PC-9 (cell line): ENCODE measurements at places on chromosomes 2 and 18. TPM values are rescaled to one million over a fixed set of nuclear protein-coding genes. Genes with fewer than 3 reads are reported as not detected.

The LIMS3 gene
- 1.4 and 2.3 TPM in 2 replicates for total RNA-seq

The SP9 gene
- total RNA-seq, result not detected in 2 replicates

DNA sequence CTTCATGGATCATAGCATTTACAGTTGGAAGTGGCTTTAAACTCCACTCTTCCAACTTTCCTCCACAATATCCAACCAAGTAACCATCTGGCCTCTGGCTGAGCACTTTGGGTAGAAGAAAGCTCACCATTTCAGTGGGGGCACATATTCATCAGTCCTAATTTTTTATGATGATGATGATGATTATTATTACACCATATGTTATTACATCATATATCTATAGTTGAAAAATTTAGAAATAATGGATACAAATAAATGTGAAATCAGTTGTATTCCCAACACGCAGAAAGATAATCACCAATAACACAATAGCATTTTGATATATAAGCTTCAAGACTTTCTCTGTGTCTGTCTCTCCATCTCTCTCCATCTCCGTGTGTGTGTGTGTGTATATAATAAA is 26.6 kb upstream of the ZCCHC2 start:
- no peaks in the 10 kb centered on the region for H3K27me3 ChIP-seq
- no peaks in the 10 kb centered on the region for H3K36me3 ChIP-seq
- DNase-seq, result no peak
- no peak overlapping the region for H3K4me3 ChIP-seq
- H3K4me1 ChIP-seq, result no peaks in the 10 kb centered on the region

- H3K4me1 ChIP-seq, result no peaks in the 10 kb centered on the region
- no peak overlapping the region for H3K27ac ChIP-seq
- no peak overlapping the region for H3K4me3 ChIP-seq
- DNase-seq, result no peak
- no peaks in the 10 kb centered on the region for H3K36me3 ChIP-seq
Observed at GRCh38 chr2:228409493-228409892, 228.0 kb upstream of the SPHKAP start.

The NFATC1 gene
- 2.6 and 2.9 TPM in 2 replicates for total RNA-seq

The NEU4 gene
- total RNA-seq, result 0.90 and 0.92 TPM in 2 replicates

GRCh38 chr2:177597759-177598158 is 205.2 kb downstream of the AGPS start:
- no peaks in the 10 kb centered on the region; the same call in 1 of the 2 replicates for H3K27me3 ChIP-seq
- no peak overlapping the region for H3K27ac ChIP-seq
- no peak for DNase-seq
- H3K4me3 ChIP-seq, result no peak overlapping the region
- no peaks in the 10 kb centered on the region for H3K4me1 ChIP-seq

DNA sequence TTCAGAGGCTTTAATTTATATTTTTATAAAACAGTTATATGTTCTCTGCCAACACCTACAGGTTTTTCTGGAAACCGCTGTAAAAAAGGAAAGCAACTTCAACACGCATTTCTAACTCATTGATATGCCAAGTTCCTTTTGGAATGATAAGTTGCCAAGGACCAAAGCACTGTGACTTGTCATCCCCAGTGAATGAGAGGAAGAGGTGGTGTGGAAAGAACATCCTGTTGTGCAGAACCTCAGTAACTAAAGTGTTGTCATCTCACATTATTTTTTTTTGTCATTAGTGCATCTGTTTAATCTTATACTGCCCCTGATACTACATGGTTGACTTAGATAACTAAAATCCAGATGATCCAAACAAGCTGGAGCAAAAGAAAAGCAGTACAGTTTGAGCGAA is 96.0 kb upstream of the NEUROD1 start:
- no peak overlapping the region for H3K4me3 ChIP-seq
- H3K4me1 ChIP-seq, result peaks cover 43% of the 10 kb centered on the region
- H3K27me3 ChIP-seq, result no peaks in the 10 kb centered on the region
- no peaks in the 10 kb centered on the region for H3K36me3 ChIP-seq

DNA sequence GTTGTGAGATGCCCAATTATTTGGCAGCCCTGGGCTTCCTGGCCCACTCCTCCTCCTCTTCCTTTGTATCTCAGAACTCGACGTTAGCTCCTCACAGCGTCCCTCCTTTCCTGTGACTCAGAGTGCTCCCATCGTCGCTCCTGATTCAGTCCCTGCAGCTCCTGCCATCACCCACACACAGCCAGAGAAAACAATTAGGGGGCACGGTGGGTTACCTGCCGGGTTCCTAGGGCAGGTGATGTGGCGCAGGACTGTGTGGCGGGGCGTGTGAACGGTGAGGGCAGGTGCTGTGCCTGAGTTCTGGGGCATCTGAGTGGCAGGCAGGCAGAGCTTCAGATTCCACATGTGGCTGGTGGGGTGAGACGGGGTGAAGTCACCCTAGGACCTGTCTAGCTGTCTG is 42.6 kb downstream of the GLI2 start:
- no peaks in the 10 kb centered on the region for H3K36me3 ChIP-seq
- no peak overlapping the region for H3K4me3 ChIP-seq
- H3K27me3 ChIP-seq, result peaks cover 35% of the 10 kb centered on the region
- no peak overlapping the region for H3K27ac ChIP-seq
- H3K4me1 ChIP-seq, result no peaks in the 10 kb centered on the region

- no peak overlapping the region for H3K27ac ChIP-seq
- H3K36me3 ChIP-seq, result no peaks in the 10 kb centered on the region
- no peak overlapping the region for H3K4me3 ChIP-seq
Observed at GRCh38 chr2:197940382-197940781, 136.0 kb downstream of the PLCL1 start.

DNA sequence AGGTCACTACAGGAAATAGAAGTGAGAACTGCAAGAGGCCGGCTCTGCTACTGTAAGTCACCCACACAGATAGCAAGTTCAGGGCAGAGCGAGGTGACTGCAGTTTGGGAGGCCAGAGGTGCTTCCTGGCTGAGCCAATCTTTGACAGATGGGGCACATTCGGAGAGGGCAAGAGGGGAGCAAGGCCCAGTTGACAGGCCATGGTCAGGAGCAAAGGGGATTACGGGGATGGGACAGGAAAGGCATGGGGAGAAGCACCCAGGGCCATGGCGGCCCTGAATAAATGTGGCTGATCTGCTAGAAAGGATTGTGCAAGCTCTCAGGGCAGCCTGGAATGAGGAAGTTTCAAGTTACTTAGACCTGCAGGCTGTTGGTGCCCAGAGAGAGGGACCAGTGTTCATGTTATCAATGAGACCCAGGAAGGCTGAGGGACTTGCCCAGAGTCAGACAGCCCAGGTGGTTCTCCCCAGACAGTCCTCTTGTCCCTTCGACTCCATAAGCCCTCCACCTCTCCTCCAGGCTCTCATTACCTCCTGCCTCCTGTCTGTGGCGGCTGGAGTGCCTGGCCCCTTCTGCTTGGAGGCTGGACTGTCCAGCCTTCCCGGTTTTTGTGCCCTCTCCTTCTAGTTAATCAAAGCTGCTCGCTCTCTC is 123.3 kb downstream of the CTIF start:
- H3K4me3 ChIP-seq, result peak overlapping the region; percentile 40; the same call in 1 of the 2 replicates
- H3K36me3 ChIP-seq, result peaks cover 5% of the 10 kb centered on the region; the same call in 1 of the 2 replicates
- H3K27ac ChIP-seq, result peak overlapping the region; percentile 69
- H3K4me1 ChIP-seq, result peaks cover 34% of the 10 kb centered on the region
- DNase-seq, result peak; percentile 86

The FBLN7 gene
- 0.70 and 1.6 TPM in 2 replicates for total RNA-seq

DNA sequence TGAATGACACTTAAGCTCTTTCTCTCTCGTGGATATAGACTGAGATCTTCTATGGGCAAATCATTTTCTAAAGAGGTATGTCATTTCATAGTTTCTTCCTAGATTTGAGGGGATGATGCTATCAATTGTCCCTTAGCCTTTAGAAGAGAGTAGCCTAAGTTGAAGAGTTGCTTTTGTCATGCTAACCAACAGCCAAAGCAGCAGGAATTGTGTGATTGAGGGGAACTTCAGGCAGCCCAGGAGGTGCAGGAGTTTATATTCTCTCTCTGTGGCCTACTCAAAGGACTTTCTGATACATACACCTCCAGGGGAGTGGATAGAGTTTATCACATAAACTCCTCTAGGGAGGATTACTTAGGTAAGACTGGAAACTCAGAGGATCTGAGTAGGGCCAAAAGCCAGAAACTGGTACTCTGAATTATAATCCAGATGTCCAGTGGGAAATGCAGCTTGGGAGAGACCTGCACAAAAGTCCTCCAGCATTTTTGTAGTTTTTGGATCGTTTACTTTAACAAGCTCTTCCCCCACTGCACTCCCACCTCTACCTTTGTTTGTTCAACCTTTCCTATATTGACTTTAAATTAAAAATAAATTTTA is 150.7 kb upstream of the CCDC68 start:
- H3K27ac ChIP-seq, result no peak overlapping the region
- no peaks in the 10 kb centered on the region for H3K4me1 ChIP-seq
- DNase-seq, result no peak
- H3K36me3 ChIP-seq, result no peaks in the 10 kb centered on the region

- no peaks in the 10 kb centered on the region for H3K36me3 ChIP-seq
- H3K4me1 ChIP-seq, result no peaks in the 10 kb centered on the region
- no peaks in the 10 kb centered on the region for H3K27me3 ChIP-seq
- H3K4me3 ChIP-seq, result no peak overlapping the region
- no peak for DNase-seq
Observed at GRCh38 chr2:153163055-153163454, 315.5 kb downstream of the RPRM start.

- H3K27me3 ChIP-seq, result no peaks in the 10 kb centered on the region
- DNase-seq, result no peak
- H3K27ac ChIP-seq, result no peak overlapping the region
- H3K4me3 ChIP-seq, result no peak overlapping the region
- H3K36me3 ChIP-seq, result no peaks in the 10 kb centered on the region
Observed at GRCh38 chr2:227413371-227413770, 25.6 kb upstream of the SCYGR1 start.

The PAX3 gene
- total RNA-seq, result not detected in 2 replicates

- no peak overlapping the region for H3K27ac ChIP-seq
- no peak overlapping the region for H3K4me3 ChIP-seq
- H3K4me1 ChIP-seq, result no peaks in the 10 kb centered on the region
- no peak for DNase-seq
- no peaks in the 10 kb centered on the region for H3K36me3 ChIP-seq
- H3K27me3 ChIP-seq, result no peaks in the 10 kb centered on the region
Observed at GRCh38 chr2:33134791-33135560, 188.2 kb downstream of the LTBP1 start.

- no peak overlapping the region for H3K4me3 ChIP-seq
- peaks cover 62% of the 10 kb centered on the region for H3K4me1 ChIP-seq
- H3K27me3 ChIP-seq, result no peaks in the 10 kb centered on the region
- no peak for DNase-seq
- no peak overlapping the region for H3K27ac ChIP-seq
- no peaks in the 10 kb centered on the region for H3K36me3 ChIP-seq
Observed at GRCh38 chr2:69993708-69994107, 32.3 kb upstream of the ASPRV1 start.

DNA sequence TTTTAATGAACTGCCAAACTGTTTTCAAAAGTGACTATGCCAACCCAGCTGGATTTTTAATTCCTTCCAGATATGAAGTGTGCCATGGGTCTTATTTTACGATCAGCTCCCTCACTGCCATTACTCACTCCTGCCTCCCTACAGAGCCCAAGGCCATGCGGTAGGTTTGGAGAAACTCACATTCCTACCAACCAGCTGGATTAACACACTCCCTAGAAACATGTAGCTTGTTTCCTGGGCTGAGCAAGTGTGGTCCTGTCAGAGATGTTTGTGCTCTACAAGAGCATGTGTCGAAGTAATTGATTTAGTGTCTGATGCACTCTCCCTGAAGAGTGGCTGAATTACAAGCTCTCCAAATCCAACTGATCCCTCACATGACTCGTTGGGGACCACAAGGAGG is 82.5 kb downstream of the SPP2 start:
- H3K36me3 ChIP-seq, result no peaks in the 10 kb centered on the region
- H3K4me3 ChIP-seq, result no peak overlapping the region
- H3K27ac ChIP-seq, result no peak overlapping the region
- DNase-seq, result no peak
- no peaks in the 10 kb centered on the region for H3K27me3 ChIP-seq
